ENCODE measurements at places on chromosomes 5 and 9.

- DNase-seq, result no peak
Observed at GRCh38 chr9:15253197-15253596, 53.8 kb downstream of the TTC39B start.

DNA sequence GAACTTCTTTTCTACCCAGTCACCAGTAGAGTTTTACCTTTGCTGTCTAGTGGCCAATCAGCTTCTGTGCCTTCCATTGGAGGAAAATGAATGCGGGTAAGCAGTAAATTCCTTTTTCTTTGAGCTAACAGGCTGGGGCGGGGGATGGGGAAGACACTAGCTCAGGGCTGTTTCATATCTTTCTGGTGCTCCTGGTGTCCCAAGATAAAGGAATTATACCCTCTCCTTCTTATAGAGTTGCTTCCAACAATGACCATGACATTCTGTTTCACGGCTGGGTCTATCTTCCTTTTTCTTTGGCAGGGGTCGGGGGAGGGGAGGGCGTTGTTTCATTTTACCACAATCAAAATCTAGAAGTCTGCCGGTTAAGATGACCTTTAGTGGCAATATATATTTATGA is 51.2 kb upstream of the RPS23 start:
- DNase-seq, result no peak

GRCh38 chr9:101738566-101739183 is at the start of gene GRIN3A:
Gene GRIN3A (minus strand): TSS chr9:101738647. CDS start chr9:101737979, 668 bp downstream.
- DNase-seq, result no peak

- no peak for DNase-seq
Observed at GRCh38 chr9:98821831-98822230, 14.4 kb downstream of the GALNT12 start.

DNA sequence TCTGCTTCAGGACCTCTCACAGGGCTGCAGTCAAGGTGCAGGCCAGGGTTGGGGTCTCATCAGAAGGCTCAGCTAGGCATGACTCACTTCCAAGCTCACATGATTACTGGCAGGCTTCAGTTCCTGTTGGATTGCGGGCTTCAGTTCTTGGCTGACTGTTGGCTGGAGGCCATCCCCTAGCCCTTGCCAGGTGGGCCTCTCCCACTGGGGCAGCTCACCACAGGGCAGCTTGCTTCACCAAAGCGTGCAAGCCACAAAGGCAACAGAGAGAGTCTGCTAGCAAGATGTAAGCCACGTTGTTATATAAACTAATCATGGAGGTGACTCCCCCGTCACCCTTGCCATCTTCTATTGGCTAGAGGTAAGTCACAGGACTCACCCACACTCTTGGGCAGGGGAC is 14.4 kb downstream of the CPLX2 start:
- no peak for DNase-seq

DNA sequence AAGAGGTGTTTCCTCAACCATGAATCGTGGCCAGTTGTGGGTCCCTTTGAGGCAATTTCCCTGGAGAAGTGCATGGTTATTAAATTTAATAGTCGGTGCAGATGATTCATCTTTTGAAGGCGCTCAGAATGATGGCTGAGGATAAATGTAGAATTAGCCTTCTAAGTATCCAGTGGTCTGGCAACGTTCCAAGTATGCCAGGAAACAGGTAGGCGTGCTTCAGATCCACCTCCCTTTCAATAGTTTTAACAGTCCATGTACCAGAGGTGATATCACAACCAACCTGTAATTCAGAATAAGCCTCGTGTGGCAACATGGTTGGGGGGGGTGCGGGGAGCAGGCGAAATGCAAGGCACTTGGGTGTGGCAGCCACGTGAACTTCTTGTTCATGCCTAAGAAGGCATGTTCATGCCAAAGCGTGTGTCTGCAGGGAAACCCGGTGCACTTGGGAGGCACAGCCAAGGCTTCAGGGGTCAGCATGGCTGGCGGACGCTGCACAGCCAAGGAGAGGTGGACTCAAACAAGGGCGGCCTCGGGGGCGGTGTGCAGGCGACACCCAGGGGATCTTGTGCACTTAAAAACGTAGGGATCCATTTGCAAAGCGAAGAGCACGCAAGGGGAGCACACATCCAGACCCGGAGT is 5.2 kb upstream of the NKD2 start:
- DNase-seq, result no peak

DNA sequence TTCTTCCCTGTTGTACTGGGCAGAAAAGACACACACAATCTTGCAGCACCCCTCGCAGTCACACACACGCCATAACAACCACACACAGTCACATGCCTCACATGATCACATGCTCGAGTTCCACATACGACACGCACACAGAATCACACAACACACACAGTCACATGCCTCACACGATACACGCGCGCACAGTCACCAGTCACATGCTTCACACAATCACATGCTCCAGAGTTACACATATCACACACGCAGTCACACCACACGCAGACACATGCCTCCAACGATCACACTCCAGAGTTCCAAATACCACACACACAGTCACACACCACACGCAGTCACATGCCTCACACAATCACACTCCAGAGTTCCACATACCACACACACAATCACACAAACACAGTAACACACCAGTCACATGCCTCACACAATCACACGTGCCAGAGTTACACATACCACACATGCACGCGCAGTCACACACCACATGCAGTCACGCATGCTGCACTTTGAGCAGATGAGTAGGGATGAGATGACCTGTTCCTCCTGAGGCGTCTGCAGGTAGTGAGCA is 49.0 kb upstream of the LRRC14B start:
- no peak for DNase-seq

- DNase-seq, result no peak
Observed at GRCh38 chr5:87649455-87649854, 236.7 kb upstream of the CCNH start.

Measured in OCI-LY7 (cell line).